ENCODE measurements at places on chromosomes 2 and 18. TPM values are rescaled to one million over a fixed set of nuclear protein-coding genes. Genes with fewer than 3 reads are reported as not detected.

- no peaks in the 10 kb centered on the region for H3K27me3 ChIP-seq
- no peak overlapping the region for H3K4me3 ChIP-seq
- H3K27ac ChIP-seq: no peak overlapping the region
- H3K36me3 ChIP-seq: no peaks in the 10 kb centered on the region
- no peaks in the 10 kb centered on the region for H3K4me1 ChIP-seq
- no peak for DNase-seq
Observed at GRCh38 chr18:27699137-27699536, 477.8 kb downstream of the CDH2 start.

Gene FIGN
- total RNA-seq: not detected

Gene TMEM182
- 3.9 TPM for total RNA-seq

DNA sequence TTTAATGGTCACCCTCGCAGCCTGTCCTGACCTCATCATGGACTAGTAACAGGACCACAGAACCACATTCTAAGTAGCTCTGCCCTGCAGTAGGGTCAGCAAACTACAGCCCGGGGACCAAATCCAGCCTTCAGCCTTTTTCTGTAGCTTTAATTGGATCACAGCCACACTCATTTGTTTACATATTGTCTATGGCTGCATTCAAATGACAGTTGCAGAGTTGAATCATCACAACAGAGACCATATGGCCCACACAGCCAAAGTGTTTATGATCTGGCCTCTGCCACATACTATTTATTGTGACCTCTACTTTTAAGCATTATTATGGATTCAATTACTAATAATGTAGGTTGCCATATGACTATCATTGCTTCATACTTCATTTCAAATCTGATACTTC, 47.7 kb downstream of the MAP3K19 start:
- no peaks in the 10 kb centered on the region for H3K4me1 ChIP-seq
- no peaks in the 10 kb centered on the region for H3K36me3 ChIP-seq
- no peaks in the 10 kb centered on the region for H3K27me3 ChIP-seq
- no peak overlapping the region for H3K27ac ChIP-seq
- no peak overlapping the region for H3K4me3 ChIP-seq
- DNase-seq: no peak

DNA sequence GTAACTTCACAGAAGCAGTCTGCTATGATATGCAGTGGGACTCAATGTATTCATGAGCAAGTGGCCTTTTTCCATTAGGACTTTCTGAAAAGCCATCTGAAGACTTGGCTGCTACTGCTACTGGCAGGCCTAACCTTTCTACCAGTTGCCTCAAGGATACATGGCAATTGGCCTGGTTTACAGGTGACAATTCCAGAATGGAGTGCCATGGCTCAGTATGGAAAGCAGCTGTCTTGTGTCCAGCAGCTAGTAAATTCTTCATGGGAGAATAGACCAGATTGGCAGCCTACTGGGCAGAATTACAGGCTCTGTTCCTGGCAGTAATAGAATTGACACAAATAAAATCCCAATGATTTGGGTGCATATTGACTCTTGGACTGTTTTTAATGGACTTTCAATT, 12.6 kb upstream of the TMX3 start:
- H3K27ac ChIP-seq: no peak overlapping the region
- no peaks in the 10 kb centered on the region for H3K27me3 ChIP-seq
- no peak overlapping the region for H3K4me3 ChIP-seq
- DNase-seq: no peak
